ENCODE measurements at places on chromosomes 11 and 22.

DNA sequence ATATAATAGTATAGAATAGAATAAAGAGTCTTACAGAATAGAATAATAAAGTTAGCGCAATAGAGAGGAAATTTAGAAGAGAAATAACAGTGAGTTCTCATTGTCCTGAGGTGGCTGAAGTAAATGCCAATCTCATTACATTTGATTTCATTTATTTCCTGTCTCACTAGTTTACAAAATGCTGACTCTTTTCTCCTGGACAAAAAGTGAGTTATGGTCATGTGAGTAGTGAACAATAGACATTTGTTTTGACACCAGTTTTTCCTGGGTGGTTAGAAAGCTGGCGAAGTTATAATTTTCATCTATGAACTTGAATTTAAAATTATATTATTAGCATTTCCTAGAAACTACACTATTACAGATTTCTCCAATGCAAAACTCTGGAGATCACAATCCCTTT is 143.7 kb downstream of the TYR start:
- DNase-seq: no peak

DNA sequence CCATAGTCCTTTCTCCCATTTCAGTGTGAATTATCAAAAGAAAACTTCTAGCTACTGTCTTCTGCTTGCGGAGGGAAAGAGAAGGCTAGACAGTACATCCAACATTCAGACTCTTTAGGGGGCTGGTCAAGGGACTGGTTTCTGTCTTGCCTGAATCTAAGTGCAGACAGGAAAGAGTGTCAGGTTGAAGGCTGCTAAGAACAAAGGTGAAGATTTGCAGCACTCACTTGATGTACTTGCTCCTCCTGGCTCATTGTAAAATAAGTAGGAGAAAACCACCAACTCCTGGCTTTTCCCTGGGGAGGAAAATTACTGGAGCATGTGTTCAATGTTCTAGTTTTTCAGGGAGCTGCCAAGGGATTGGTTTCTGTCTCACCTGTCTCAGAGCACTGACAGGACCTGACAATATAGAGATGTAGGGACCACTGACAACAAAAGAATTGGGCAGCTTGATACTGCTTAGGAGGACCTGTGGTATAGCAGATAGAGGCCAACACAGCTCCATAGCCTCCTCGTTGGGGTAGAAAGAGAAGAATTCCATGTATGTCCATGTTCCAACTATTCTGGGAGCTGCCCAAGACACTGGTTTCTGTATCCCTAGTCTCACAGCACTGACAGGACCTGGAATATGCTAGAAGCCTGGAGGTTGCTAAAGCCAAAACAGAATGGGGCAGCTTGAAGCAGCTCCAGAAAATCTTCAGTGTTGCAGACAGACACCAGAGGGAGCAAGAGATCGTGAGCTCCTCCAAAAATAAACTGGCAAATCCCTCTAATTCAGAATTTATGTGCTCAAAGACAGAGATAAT is 39.7 kb upstream of the MMP12 start:
- DNase-seq: no peak

- no peak for DNase-seq
Measured at GRCh38 chr11:73999581-74000306, 9.1 kb downstream of the UCP3 start.

DNA sequence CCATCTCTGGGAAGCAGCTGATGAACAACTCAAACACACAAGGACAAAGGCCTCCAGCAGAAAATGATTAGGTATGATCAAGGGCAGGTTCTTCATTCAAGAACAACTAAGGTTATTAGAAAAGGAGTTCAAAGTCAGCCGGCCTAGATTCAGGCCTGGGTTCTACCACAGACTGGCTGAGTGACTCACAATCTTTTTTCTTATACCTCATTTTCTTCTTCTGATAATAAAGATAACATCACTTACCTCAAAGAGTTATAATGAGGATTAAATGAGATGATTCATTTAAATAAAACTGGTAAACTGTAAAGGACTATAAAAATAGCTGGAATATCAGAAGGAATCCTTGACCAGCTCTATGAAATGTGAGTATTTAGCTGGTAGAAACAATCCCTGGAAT is 49.3 kb upstream of the PPP2R1B start:
- no peak for DNase-seq

- no peak for DNase-seq
Measured at GRCh38 chr11:85974122-85974521, 94.8 kb downstream of the PICALM start.

GRCh38 chr11:124075841-124076651 is 34.9 kb upstream of the OR10G7 start:
- DNase-seq: no peak

GRCh38 chr22:39926753-39927152 is 25.9 kb downstream of the GRAP2 start:
- DNase-seq: no peak

- DNase-seq: no peak
Measured at GRCh38 chr11:67542971-67543370, 19.7 kb upstream of the CABP2 start.

- no peak for DNase-seq
Measured at GRCh38 chr22:25023879-25024278, 71.4 kb downstream of the KIAA1671 start.

DNA sequence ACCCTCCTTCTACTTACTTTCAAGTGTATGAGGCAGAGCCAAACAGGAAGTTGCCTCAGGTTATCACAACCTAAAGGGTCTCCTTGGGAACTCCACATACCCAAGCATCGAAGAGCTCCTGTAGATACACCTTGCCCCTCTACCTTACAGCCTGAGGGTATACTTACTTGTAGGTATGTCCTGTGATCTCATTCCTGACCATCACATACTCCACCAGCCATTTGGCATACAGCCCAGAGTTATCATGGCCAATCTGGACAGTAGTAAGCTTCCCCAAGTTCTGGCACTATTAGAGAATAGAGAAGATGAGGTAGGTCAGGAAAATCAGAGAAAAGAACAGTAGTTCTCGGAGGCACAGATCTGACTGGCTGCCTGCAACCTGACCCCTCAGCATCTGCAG is 53.4 kb upstream of the SCUBE2 start:
- DNase-seq: no peak

- no peak for DNase-seq
Measured at GRCh38 chr11:76788661-76789442, 5.7 kb downstream of the TSKU start.

- no peak for DNase-seq
Measured at GRCh38 chr11:48150213-48150612, 66.4 kb upstream of the OR4B1 start.

- no peak for DNase-seq
Measured at GRCh38 chr11:47327949-47328348, 24.6 kb downstream of the MYBPC3 start.

DNA sequence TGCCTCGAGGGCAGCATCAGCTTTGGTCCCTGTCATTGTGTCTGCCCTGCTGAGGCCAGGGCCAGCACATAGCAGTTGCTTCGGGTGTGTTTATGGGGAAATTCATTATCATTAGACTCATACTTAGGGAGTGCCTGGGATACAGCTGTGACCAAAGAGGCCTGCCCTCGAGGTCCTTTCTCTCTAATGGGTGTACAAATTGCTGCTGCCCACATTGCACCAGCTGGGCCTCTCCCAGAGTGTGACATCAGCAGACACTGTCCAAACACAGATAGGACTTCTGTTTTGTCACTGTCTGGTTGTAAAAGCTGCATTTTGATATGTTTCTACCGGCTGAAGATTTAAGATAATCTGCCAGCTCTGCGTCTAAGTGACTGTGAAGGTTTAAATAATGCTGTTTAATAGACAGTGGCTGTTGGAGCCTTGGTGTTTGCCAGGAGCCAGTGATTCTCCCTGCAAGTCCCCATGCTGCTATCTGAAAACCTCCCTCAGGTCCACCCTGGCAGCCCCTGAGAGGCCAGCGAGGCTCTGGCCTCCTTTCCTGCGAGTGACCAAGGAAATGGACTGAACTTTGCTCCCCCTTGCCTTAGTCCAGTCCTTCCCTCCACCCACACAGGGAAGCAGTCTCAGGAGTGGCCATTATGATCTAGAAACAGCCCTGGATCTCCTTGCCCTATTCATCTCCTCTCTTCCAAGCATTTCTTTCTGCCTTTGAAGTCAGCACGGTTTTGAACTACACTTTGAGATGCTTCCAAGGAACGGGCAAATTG is 505.2 kb downstream of the TBC1D22A start:
- no peak for DNase-seq

DNA sequence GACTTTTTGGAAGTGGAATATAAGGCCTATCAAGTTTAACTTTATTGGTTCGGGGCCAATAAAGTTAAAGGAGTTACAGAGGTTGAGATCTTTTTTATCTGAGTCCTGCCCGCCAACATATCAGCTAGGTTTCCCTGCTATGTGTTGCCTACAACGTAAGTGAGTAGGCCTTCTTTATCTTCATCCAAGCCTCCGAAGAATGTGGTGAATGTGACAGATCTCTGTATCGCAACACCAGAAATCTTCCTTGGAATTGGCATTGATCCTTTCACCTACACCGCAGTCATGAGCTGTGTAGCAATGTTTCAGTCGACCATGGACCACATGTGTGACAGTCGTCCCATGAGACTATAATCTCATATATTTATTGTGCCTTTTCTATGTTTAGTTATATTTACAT is 37.3 kb upstream of the CADM1 start:
- DNase-seq: no peak

DNA sequence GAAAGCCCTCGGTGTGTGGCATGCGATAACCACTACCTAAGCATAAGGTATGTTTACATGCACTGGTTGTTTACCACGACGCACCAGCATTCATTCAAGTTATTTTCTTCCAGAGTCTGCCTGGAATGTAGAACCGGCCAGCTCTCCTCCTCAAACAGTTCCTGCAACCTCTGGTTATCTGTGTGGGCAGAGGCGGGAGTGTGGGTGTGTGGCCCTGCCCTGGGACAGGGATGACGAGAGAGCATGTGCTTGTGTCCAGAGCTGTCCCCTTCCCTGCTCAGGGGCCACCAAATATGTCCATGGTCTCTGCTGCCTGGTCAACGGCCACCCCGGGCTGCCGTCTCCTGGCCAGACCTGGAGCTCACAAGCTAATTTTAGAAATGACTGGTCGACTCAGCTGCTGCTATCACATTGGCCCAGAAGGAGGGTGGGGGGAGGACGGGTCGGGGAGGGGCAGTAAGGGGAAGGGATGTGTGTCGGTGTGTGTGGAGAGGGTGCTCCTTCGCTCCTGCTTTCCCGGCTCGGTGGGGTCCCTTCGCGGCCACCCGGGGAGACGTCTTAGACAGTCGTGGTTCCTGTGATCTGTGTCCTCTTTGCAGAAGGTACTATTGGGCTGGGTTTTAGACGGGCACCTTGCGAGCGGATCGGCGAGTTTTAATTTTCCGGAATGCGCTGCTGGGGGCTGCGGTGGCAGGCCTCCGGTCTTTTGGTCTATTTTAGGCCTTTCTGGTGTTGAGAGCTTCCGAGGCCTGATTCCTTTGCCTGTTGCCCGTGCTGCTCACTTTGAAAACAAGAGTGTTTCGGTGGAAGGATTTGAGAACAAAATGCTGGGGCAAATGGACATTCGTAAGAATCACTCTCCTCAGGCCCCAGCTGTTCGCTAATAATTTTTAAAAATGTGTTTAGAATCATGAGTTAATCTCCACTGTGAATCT is at the start of gene MYO18B:
MYO18B (plus strand) TSS at position 497 of the 935 bp plus-strand sequence. CDS start 18,905 bp downstream, outside the sequence.
- no peak for DNase-seq

DNA sequence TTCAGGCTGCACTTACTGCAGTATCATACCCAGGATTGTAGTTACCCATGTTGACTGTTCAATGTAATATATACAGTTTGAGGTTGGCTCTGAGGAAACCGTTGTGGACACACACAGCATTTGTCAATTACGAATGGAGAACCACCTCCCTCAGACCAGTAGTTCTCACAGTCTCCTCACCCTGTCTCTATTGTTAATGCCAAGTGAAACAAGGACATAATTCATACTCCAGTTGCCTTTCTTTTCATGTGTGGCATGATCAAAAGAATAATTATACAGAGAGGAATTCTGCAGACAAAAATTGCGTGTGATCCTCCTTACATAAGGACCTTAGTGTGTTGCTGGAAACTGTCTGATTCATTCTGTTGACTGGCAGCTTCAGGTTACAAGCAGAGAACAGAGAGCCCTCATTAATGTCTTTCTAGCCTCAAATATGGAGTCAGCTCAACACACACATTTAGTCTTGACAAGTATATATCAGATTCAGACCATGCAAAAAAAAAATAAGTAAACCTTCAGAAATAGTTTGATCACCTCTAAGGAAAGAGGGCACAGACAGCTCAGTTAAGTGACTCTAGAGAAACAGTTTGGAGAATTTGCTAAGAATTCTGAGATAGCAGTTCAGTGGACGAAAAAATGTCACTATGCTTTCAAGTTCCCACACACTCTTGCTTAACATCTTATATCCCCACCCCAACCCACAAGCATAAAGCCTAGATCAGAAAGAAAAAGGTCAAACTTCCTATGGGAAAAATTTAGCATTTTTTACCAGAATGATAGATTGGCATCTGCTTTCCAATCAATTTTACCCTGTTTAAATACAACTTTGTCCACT is 96.1 kb downstream of the MAML2 start:
- no peak for DNase-seq

GRCh38 chr22:43707648-43708047 is 104.5 kb downstream of the EFCAB6 start:
- DNase-seq: no peak

- no peak for DNase-seq
Measured at GRCh38 chr11:35946766-35947165, 2.9 kb downstream of the LDLRAD3 start.

DNA sequence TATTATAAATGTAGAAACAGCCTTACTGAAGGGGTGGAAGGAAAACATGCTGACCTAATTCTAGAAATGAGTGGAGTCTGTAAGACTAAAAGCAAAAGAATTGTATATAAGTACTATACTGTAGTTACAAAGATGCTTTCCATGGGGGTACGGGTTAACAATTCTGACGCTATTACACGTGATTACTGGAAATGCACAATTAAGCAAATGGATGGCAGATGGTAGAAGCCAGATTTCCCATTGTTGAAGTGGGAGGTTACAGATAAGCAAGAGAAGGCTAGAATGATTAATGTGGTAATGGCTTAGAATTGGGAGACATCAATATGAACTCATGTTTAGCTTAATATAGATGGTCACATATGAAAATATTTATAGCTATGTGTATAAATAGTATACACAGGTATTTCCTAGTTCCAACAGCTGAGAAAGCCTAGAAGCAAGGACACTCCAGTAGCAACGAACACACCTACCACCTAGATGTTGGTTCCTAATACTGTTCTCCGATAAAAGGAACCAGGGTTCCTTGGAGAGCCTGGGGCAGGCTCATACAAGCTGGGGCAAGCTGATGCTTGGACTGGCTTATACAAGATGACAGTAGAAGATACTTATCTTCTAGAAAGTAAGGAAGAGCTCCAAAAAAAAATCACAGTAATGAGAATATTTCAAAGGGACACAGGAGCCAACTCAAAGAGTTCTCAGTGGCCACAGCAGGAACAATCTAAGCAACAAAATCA is 13.5 kb downstream of the SMC1B start:
- DNase-seq: no peak

DNA sequence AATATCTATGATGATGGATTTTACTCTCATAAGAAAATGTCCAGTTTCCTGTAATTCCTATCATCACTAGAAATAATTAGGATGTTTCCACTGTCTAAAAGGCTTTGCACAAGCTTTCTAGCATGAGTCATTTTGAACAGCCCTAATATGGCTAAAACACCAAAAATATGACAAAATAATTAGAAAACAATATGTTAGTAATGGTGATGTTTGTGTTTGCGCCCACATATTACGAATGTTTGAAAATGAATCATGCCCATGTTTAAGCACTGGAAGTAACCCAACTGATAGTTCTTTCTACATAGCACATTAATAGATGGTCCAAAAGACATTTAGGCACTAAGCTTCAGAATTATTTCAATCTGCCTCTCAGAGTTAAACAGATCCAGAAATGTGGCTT is 96.0 kb downstream of the TRPC6 start:
- DNase-seq: no peak

GRCh38 chr11:6417907-6418556 is 862 bp downstream of the APBB1 start:
- DNase-seq: no peak

- no peak for DNase-seq
Measured at GRCh38 chr11:99368583-99368982, 347.8 kb downstream of the CNTN5 start.
